Right atrium auricular region (tissue), 2 donors: ENCODE measurements at places on chromosomes 5 and 9. TPM values are rescaled to one million over a fixed set of nuclear protein-coding genes. Genes with fewer than 3 reads are reported as not detected.

DNA sequence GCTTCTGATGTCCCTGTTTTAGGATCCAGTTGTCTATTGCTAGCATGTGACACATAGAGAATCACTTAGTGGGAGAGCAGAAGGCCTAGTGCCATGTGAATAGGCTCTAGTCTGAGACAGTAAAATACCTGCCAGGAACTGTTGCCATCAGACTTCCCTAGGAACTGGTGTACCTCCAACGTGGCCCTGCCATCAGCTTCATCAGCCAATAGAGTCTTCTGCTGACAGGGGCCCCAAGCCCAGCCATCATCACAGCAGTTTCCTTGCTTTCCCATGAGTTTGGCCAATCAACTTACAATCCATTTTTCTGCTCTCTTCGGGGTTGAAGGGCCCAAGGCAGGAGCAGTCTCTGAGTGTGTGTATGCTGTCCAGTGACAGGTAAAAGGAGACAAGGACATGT is 128.4 kb upstream of the ADRA1B start:
- DNase-seq = no peak
- peaks cover 22% of the 10 kb centered on the region for H3K4me1 ChIP-seq
- peak overlapping the region; percentile 72 for H3K27ac ChIP-seq
- H3K27me3 ChIP-seq = no peaks in the 10 kb centered on the region
- H3K36me3 ChIP-seq = no peaks in the 10 kb centered on the region

- H3K27me3 ChIP-seq = no peaks in the 10 kb centered on the region
- H3K36me3 ChIP-seq = no peaks in the 10 kb centered on the region
- DNase-seq = no peak
- H3K4me1 ChIP-seq = no peaks in the 10 kb centered on the region
- no peak overlapping the region for H3K27ac ChIP-seq
These were observed 17.0 kb upstream of the CEP78 start for GRCh38 chr9:78218890-78219289.

DNA sequence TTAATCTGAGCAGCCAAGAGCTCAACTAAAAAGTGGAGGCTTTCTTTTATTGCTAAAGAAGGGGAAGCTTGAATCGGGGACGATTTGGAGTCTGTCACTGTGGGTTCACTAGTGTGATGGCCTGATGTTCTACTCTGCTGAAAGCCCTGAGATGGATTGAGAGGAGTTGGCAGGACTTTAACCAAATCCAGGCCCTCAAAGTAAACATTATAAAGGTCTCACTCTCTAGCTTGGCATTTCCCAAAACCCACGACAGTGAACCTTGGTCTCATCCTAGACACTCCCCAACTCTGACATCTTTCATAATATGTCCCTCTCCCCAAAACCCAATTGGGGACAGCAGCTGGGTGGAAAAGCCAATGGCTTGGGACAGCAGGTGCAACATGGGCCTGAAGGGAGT is 32.7 kb downstream of the TMOD1 start:
- DNase-seq = no peak
- H3K36me3 ChIP-seq = peaks cover 34% of the 10 kb centered on the region
- H3K4me3 ChIP-seq = no peak overlapping the region
- H3K4me1 ChIP-seq = no peaks in the 10 kb centered on the region
- no peak overlapping the region for H3K27ac ChIP-seq

- DNase-seq = no peak
- no peaks in the 10 kb centered on the region for H3K4me1 ChIP-seq
- H3K27me3 ChIP-seq = no peaks in the 10 kb centered on the region
- no peak overlapping the region for H3K27ac ChIP-seq
- H3K36me3 ChIP-seq = no peaks in the 10 kb centered on the region
These were observed 11.3 kb upstream of the DIPK1B start for GRCh38 chr9:136700959-136701667.

GRCh38 chr5:124438903-124439281 is 307.5 kb downstream of the ZNF608 start:
- no peaks in the 10 kb centered on the region for H3K36me3 ChIP-seq
- peaks cover 14% of the 10 kb centered on the region for H3K4me1 ChIP-seq
- H3K27me3 ChIP-seq = no peaks in the 10 kb centered on the region
- H3K4me3 ChIP-seq = no peak overlapping the region
- no peak overlapping the region for H3K27ac ChIP-seq
- DNase-seq = no peak

Gene CFAP90
- not detected for total RNA-seq

Gene KIF20A
- total RNA-seq = 4.3 TPM

Gene SOX30
- 0.89 TPM for total RNA-seq
